ENCODE measurements at places on chromosomes 1 and 21.

GRCh38 chr1:224081604-224082003, 32.3 kb upstream of the FBXO28 start:
- no peak for DNase-seq

- DNase-seq, result peak; percentile 51
These were observed 73.5 kb downstream of the JAK1 start for GRCh38 chr1:64892576-64893573.

DNA sequence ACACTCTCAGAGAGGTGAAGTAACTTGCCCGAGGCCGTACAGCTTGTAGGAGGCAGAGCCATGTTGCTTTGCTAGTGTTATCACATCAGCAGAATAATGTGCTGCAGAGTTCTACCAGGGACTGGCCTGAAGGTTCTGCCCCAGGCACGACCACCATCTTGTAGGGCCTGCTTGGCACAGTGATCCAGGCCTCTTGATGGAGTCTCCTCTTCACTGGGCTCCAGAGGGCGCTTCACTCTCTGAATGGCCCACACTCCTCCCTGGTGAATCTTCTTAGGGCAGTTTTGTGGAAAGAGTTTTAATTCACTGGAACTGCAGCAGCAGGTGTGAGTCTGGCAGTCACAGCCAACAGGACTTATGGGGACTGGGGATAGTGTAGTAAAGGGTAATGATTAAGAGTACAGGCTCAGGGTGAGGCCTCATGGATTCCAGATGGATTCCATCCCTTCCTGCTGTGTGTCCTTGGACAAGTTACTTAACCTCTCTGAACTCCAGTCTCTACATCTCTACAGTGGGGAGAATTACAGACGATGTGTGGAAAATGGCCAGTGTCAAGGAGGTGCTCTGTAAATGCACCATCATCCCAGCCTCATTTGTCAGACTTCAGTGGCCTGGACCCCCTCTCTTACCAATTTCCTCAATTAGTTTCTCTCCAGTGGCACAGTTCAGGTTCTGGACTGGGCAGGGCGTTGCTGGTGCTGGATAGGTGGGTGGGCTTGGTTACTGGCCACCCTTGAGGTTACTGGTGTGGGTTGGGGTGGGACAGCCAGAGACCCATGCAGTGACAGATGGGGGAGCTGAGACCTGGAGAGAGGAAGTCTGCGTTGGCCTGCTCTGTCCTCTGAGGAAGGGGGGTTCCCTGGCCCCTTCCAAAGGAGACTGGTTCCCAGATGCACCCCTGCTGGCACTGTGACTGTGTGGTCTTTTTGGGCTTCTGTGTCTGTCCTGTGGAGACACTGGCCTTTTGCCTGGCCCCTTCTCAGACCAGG, 45.9 kb upstream of the CSF3R start:
- DNase-seq, result peak; percentile 10

- peak; percentile 5 for DNase-seq
These were observed 31.1 kb downstream of the PADI6 start for GRCh38 chr1:17403081-17403480.

GRCh38 chr1:26910343-26911160, 3.2 kb downstream of the NR0B2 start:
- no peak for DNase-seq

- DNase-seq, result no peak
These were observed 36.0 kb downstream of the ALG6 start for GRCh38 chr1:63403386-63403785.

- DNase-seq, result no peak
These were observed 160.5 kb downstream of the PEX14 start for GRCh38 chr1:10635085-10635896.

DNA sequence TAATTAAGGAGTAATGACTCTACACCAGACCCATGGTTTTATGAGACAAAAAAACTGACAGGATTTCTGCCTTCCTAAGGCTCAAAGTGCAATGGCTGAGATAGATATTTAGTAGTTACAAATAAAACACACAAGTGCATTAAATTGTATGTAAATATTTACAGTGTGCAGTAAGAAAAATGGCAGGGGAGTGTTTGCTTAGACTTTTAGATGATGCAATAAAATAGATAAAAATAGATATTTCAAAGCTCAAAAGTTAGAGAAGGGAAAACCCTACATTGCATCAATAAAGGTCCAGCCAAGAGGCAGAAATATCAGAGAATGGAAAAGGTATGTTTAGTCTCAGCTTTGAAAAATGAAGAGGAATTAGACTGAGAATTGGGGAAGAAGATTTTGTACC, 226.3 kb upstream of the FGGY start:
- DNase-seq, result peak; percentile 33

- no peak for DNase-seq
These were observed 19.3 kb downstream of the RNF11 start for GRCh38 chr1:51255331-51255730.

GRCh38 chr1:202806845-202807450, 1.3 kb downstream of the KDM5B start:
- DNase-seq, result no peak

GRCh38 chr21:45818904-45819285, 162.7 kb upstream of the COL6A1 start:
- peak; percentile 83 for DNase-seq

DNA sequence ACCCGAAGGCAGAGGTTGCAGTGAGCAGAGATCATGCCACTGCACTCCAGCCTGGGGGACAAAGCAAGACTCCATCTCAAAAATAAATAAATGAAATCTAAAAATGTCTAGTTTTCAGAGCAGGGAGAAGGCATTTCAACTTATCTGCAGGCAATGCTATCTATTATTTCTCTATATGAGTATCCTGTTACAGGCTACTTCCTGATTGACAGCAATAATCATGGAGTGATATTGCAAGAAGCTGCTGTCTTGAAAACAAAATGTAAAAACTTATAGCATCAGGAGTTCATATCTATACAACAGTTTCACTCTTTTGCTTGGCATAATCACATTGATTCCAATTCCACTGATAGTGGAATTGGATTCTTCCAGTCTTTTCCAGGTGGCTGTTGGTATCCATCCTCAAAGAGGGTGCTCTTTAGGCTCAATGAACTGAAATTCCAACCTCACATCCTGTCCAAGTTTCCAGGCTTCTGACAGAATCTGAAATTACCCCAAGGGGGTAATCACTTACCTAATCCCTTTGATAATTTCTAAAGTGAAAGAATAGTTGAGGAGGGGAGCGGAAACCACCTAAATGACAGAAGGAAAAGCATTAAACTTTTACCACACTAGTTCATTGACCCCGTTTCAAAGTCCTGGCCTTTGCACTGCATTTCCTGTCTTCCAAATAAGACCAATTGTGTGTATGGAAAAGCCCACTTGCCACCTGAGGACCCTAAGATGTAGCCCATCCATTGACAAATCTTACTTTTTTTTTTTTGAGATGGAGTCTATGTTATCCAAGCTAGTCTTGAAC, 107.6 kb downstream of the GLUL start:
- no peak for DNase-seq

DNA sequence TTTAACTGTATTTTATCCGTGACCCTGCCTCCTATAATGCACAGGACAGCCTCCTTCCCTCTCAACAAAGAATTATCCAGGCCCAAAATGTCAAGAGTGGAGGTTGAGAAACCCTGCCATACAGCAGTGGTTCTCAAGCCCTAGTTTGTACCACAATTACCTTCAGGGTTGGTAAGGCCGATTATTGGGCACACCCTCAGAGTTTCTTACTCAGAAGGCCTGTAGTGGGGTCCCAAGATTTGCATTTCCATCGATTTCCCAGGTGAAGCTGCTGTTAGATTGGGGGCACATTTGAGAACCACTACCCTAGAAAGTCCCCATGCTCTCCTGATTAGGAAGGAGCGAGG, 400 bp upstream of the PGBD2 start:
- no peak for DNase-seq

Data from choroid plexus epithelial cell (primary cell).